Fibroblast of mammary gland (primary cell): ENCODE measurements at places on chromosomes 7 and 10.

GRCh38 chr7:25886387-25887240, 265.4 kb upstream of the NFE2L3 start:
- DNase-seq = no peak

DNA sequence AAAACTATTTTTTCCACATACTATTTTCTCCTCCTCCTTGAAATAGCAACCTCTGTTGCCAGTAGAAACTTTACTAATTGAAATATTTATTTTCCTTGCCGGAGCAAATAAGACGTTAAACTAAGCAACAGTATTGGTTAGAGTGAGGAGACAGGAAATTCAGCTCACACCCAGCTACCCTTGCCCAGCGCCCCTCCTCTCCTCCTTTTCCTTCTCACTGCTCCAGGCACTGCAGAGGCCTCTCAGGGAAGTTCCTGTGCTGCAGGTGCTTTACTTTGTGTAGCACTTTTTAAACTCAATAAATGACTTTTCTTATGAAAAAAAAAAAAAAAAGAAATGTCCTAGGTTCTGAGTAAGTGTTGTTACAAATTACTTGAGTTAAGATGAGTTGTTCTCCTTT, 134.0 kb downstream of the SEMA3E start:
- no peak for DNase-seq

GRCh38 chr10:72802332-72802731, 91.2 kb upstream of the OIT3 start:
- peak; percentile 59 for DNase-seq

DNA sequence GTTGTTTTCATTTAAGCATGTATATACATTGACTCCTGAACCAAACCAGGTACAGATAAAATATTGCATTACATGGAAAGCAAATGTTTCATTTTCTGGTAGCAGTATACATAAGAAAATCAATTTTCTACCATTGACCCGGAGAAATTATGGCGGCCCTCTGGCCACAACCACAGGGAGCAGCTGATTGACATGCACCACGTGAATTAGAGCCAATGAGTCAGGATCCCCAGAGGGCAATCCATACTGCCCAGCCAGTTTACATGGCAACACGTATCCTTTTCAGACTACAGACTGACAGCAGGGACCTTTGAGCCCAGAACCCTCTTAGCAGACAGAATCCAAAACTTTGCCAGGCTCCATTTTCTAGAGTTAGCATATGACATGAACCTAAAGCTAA, 272.2 kb upstream of the NEBL start:
- DNase-seq = peak; percentile 38

DNA sequence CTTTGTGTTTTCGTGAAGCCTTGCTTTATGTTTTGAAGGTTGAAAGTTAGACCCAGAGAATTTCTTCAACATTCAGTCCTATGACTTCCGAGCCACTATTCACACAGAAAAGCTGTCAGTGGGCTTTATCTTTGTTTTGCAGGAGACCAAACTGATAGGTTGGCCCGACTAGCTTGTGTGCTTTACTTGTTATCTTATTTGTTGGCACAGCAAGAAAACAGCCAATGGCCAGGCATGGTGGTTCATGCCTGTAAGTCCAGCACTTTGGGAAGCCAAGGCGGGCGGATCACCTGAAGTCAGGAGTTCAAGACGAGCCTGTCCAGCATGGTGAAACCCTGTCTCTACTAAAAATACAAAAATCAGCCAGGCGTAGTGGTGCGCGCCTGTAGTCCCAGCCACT, 16.0 kb upstream of the GDI2 start:
- DNase-seq = no peak

GRCh38 chr7:389911-390601, 100.1 kb downstream of the FOXL3 start:
- DNase-seq = no peak

DNA sequence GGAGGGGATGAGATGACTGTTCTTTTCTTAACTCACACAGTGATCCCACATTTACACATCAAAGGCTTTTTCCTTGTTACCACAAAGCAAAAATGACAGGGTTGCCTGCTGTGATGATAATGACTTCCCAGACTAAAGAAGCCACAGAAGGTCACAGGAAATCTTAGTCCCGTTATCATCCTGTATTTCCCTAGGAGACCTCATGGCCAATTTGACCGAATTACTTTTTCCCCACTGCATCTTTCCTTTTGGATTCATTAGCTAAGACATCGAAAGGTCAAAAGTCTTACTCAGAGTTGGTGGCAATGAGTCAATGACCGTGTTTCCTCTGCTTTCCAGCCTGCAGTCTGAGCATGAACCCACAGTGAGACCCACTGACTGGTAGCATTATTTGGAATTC, 130.1 kb upstream of the INHBA start:
- peak; percentile 44 for DNase-seq

DNA sequence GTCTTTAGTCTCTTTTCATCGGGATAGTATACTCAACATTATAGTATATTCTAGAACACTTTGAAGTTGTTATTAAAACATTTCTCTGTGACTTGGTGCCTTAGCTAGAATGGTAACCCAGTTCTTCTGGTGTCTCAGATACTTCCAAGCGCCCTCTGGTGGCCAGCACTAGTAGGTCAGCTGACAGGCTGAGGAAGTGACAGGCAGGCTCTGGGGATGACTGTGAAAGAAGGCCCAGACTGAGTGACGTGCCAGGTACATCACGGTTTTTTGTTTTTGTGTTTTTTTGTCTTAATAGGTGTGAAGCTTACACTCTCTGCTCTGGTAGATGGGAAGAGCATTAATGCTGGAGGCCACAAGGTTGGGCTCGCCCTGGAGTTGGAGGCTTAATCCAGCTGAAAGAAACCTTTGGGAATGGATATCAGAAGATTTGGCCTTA, 5.1 kb downstream of the COMTD1 start:
- peak; percentile 86 for DNase-seq

DNA sequence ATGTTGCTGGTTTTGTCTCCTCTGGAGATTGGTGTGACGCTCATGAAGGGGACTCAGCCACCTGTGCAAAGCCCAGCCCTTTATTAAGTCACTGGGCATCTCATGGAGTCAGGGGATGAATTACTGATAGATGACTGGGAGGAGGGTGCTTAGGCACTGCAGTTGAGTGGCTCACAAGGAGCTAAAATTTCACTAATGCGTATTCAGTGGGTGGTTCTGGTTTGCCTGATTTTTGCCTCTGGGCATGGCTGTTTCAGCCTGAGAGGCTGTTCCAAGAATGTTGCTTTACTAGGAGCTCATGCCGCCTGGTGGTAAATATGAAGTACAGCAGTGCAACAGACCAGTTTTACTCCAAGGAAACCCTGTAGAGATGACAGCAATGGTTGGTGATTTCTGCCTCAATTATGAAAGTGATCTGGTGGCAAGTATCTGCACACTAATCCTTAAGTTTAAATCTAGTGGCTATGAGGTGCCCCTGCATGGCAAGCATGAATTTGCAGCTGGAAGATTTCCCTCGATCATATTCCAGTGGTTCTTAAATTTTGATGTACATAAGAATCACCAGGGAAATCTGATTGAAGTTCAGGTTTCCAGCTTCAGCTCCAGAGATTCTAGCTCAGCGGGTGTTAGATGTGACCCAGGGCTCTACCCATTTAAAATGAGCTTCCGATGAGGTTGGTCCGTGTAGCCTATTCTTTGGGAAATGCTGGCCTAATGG, 19.9 kb downstream of the ACTA2 start:
- DNase-seq = peak; percentile 84

DNA sequence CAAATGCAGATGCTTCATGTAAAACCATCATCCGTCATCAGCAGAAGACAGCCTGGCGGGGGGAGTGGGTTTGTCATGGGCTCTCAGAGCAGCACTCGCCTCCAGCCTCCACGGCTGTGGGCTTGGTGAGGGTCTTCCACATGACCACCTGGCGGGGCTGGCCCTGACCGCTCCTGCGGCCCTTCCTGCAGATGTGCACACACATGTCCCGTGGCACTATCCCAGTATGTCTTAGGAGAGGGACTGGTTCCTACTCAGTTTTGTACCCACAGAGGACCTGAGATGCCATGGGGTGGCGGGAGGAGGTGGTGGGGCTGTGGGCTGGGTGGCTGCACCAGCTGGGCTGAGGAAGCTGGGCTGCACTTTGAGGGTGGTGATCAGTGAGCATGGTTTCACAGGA, 4.7 kb downstream of the IDI2 start:
- no peak for DNase-seq

GRCh38 chr7:151575410-151575809, 55.7 kb upstream of the RHEB start:
- DNase-seq = no peak

GRCh38 chr7:155837126-155837479, 24.8 kb upstream of the SHH start:
- DNase-seq = no peak

- DNase-seq = no peak
Observed at GRCh38 chr7:157567666-157568065, 230.9 kb downstream of the DNAJB6 start.

GRCh38 chr7:12716722-12717121, 29.3 kb downstream of the ARL4A start:
- DNase-seq = no peak

DNA sequence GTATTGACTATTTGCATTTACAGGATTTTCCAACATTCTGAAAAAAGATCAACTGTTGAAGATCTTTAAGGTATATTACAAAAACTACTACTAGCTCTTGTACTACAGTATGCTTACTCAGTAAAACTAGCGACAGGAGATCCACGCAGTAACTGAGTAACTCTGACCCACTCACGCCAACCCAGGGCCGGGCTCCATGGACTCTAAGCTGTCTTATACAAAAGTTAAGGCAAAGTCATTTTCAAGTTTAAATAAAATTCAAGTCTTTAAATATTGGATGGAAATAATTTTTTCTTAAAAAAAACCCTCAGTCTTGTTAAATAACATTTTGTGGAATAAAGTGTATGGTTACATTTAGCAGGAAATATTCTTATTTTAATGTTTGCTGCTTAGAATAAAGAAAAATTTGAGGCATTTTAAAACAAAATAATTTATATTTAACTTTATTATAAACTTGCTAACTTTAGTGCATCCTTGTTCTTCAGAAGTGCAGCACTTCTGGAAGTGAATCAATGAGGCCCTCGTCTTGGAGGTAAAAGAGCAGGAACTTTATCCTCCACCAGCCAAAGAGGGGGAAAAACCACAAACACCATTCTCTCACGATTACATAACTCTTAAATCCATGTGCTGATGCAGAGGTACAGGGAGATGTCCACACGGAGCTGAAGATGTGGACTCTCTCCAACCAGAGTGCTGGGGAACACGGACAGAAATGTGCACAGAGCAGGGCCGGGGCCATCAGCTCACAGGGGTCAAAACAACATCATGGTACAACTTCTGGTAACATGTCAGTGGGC, 119.9 kb downstream of the LARP4B start:
- peak; percentile 29 for DNase-seq

GRCh38 chr7:14892961-14893360, 9.6 kb downstream of the DGKB start:
- no peak for DNase-seq

GRCh38 chr10:98259606-98260315, 8.2 kb downstream of the LOXL4 start:
- peak; percentile 41 for DNase-seq

DNA sequence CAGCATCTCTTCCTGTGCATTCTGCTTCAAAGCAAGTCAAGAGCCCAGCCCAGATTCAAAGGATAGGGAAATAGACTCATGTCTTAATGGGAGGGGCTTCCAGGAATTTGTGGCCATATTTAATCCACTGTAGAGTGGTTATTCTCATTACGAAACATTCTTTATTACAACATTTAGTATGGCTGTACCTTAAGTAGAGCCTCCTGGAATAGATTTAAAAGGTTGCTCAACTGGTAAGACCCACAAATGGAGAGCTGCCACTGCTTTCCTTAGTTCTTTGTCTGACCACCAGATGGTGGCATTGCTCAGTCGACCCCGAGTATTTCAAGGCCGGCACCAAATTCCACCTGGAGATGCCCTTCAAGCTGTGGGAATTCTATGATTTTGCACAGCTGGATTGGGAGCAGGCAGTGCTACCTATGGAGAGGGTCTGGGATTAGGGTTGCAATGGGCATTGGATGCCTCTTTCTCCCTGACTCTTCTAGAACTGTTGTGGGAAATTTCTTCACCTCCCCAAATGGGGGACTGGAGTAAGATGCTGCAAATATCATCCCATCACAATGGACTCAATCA, 102.2 kb downstream of the RBM20 start:
- DNase-seq = peak; percentile 79

- DNase-seq = no peak
Observed at GRCh38 chr10:47092376-47092775, 181.1 kb downstream of the PTPN20 start.

DNA sequence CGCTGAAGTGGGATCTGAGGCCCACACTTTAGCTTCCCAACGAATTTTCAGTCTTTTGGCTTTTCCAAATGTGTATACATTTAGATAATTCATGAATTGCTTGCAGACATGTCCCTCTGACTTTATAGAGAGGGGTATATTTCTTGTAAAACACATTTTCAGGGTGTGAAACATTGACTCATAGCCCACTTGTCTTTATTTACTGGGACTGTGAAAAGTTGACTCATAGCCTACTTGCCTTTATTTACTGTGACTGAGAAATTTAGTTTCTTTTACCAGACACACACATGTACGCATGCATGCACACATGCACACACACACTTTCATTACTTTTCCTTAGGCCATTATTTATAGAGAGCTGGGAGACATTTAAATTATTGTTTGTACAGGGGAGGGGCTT, 79.1 kb downstream of the VTI1A start:
- DNase-seq = peak; percentile 34

- peak; percentile 64 for DNase-seq
Observed at GRCh38 chr10:79413196-79413595, 32.2 kb downstream of the ZCCHC24 start.

- DNase-seq = peak; percentile 57
Observed at GRCh38 chr7:135333200-135333599, 99.6 kb downstream of the STRA8 start.

- DNase-seq = peak; percentile 99
Observed at GRCh38 chr10:22427890-22428571, 82.7 kb downstream of the SPAG6 start.

DNA sequence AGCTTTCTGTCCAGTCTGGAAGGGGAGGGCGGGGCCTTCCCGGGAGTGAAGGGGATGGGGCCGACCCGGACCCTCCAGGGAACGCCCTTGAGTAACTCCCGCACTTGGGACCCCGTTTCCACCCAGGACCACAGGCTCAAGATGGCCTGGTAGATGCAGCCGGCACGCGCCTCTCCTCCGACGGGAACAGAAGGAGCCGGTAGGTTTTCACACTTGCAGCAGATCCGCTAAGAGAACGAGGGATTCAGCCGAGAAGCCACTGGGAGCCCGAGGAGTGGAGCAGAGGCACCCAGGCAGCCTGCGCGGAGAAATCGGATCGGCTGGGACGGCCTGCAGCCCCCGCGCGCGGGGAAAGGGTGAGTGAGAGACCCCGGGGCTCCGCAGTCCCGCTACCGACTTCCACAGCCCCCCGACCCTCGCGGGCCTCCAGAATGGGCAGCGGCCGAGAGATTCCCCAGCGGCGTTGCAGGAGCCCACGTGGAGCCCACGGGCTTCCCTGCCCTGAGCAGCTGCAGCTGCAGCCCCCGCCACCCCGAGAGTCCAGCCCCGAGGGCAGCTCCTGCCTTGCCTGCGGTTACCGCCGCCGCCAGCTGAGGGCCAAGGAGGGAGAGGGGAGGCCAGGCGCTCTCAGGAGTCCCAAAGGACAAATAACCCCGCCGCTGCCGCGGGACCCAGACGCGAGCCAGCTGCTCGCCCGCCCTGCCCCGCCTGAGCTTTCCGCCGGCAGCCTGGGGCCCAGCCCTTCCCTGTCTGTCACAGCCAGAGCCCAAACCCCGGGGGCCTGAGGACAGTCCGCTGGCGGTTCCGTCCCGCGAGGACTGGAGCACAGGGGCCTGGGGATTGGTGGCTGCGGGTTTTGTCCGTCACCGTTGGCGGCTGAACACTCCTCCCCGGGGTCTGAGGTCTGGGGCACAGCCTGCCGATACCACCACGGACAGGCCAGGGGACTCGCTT, 21.8 kb downstream of the IFT22 start:
- no peak for DNase-seq
